ENCODE measurements at places on chromosomes 7 and 10.

DNA sequence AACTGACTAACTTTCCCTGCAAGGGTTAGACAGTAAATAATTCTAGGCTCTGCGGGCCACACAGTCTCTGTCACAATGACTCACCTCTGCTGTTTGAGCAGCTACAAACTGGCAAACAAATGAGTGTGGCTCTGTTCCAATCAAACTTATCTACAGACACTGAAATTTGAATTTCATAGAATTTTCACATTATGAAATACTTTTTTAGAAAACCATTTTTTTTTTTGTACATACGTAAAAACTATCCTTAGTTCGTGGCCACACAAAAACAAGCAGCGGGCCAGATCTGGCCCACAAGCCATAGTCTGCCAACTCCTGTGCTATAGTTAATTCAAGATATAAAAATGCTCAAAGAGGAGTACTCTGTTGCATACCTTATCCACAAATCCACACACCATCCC is 32.6 kb downstream of the PIP4K2A start:
- DNase-seq, result no peak

DNA sequence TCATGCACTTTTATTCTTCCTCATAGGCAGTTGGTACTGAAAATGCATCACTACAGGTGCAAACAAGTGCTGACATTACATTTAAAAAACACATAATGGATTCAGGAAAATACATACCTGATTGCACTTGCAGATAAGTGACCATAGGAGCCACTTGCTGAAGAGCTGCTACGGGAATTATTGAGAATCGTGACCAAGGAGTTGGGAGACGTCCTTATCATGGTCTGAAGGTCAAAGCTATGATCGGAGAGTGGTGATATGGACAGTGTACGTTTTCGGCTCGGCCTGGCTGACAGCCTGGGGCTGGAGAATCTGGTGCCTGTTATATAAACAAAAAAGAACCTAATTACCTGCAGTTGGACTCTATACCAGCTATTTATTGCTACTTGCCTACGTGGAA is 197.1 kb downstream of the GLI3 start:
- DNase-seq, result no peak

DNA sequence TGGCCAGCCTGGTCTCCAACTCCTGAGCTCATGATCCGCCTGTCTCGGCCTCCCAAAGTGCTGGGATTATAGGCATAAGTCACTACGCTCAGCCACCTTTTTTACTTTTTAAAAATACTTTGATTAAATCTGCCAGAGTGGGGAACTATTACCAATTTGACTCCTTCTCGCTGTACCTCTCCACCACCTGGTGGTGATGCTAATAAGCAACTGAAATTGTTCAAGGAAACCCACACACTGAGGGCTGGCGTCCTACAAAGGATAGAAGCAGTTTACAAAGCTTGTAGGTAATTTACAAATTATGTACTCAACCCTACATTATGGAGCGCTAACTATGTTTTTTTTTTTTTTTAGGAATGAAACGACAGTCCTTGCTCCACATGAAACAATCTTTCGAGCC is 111.1 kb downstream of the CPED1 start:
- DNase-seq, result no peak

GRCh38 chr10:35422228-35422627 is 85.9 kb downstream of the CCNY start:
- DNase-seq, result no peak

- no peak for DNase-seq
Observed at GRCh38 chr7:10192074-10192473, 781.6 kb upstream of the PHF14 start.

GRCh38 chr7:114589436-114589835 is 174.8 kb downstream of the FOXP2 start:
- DNase-seq, result no peak

DNA sequence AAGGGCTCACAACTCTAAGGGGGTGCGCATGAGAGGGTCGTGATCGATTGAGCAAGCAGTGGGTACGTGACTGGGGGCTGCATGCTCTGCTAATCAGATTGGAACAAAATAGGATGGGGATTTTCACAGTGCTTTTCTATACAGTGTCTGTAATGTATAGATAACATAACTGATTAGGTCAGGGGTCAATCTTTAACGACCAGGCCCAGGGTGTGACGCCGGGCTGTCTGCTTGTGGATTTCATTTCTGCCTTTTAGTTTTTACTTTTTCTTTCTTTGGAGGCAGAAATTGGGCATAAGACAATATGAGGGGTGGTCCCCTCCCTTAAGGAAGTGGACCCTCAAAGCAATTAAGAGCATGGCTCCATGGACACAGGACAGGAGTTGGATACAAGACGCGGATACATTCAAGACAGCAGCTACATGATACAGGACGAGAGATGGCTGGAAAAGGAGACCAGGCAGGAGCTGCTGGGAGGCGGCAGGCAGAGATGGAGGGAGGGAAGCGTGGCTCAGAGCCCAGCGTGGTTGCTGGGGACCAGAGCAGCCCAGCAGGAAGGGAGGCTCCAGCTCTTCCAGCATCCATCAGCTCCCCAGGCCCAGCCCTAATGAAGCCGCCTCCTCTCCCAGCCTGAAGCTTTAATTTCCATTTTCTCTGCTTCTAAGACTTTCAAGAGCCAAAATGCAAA is 31.6 kb downstream of the GSDME start:
- no peak for DNase-seq

- no peak for DNase-seq
Observed at GRCh38 chr7:36408589-36408988, 18.9 kb downstream of the ANLN start.

GRCh38 chr10:59508296-59508695 is 145.9 kb upstream of the FAM13C start:
- no peak for DNase-seq

DNA sequence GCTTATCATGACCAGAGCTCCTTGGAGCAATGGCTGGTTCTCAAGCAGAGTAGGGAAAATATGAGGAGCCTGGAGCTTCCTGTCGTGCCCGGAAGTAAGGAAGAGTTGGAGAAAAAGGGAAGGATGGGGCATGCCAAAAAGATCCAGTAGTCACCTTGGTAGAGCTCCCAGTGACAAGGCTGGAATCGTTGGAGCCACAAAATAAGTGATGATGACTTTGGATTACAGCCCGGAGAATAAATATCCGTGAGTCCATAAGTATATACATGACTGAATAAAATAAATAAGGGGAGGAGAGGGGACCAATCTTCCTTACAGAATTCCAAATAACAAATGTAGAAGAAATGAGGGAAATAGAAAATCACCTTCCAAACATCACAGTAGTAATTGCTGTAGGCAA is 29.3 kb downstream of the LMTK2 start:
- DNase-seq, result no peak

DNA sequence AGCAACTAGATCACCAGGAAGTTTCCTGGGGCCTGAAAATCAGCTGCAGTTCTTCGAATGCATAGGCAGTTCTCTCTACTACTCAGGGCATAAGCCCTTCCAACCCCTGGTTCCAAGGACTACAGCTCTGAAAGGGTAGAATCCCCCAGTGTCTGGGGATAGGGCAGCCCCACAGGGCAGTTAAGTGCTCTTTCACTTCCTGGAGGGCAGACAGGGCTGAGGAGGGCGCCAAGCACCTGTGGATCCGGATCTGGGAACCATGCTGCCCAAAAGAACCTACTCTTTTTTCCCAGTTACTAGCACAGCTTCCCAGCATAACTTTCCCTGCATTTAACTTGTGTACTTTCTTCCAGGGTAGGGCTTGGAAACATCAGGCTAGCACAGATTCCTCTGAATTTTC is 41.1 kb downstream of the CXCL12 start:
- no peak for DNase-seq

DNA sequence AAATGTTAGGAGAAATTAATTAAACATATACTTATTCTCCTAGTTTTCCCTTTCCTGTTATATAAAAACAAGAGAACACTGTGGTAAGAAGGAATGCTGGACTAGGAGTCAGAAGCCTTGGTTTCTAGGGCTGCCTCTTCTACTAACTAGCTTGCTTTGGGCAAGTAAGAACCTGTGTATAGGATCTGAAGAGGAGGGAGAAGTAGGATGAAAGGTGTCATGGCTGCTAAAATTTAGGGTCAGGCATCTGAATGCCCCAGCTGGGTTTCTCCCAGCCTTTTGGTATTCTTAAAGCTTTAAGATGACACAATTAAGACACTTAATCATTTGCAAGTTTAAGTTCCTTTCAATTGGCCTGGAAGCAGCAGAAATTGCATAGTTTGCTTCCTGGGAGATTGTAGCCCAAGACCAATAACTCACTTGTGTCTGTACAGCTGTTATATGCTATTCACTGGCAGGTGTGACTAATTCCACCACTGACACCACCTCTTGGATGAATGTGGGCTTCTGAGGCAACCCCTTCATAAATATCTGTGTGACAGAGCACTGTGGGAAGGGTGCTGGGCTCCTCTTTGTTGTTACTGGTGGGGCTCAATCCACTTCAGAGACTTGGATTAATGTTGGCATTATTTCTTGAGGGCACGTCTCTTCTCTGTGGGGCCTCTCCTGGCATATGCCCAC is 137.2 kb downstream of the LRMDA start:
- DNase-seq, result no peak

DNA sequence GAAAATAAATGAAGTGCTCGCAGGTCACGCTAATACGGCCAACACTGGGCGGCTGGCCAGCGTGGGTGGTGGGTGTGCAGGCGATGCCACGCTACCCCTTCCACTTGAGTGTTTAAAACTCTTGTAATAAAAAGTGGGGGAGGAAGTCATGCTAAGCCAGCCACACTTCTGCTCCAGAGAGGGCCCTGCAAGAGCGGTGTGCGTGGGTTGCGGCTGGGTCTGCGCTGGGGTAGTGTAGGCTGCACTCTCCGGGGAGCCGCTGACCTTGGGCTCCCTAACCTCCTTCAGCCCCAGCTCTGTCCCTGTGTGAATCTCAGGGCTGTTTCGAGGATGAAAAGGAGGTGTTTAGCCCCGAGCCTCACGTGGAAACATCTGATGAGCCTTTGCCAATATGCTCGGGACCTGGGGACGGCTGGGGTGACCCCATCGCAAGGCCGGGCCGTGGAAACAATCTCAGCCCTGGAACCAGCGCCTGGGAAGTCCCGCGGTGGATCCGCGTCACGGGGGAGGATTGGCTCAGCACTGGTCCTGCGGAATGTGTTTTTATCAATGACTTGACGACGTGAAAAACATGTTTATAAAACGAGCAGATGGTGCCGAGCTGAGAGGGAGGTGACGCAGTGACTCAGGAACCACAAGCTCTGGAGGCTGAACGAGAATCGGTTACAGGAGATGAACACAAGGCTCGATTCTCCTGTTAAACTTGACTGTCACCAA is 278.5 kb downstream of the DNAJB6 start:
- no peak for DNase-seq

GRCh38 chr7:48085433-48085791 is 3.7 kb upstream of the UPP1 start:
- no peak for DNase-seq

- no peak for DNase-seq
Observed at GRCh38 chr7:45342236-45342635, 184.6 kb downstream of the RAMP3 start.

GRCh38 chr10:2509081-2509531 is 558.2 kb upstream of the PFKP start:
- no peak for DNase-seq

DNA sequence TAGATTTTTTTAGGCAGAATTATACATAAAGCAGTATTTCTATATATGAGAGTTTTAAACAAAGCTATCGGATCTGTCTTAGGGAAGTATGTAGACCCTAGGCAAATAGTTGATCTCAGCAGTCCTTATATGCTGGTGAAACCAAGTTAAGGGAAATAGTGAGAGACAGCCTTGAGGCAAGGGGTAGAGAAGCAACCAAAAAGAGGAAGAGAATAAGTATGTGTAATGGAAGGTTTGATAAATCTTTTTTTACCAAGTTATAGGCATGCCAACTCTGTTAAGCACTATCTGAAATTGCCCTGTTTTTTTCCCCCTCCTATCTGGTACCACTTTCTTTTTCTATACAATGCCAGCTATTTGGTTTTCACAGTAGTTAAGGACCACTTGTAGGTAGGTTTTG is 19.9 kb downstream of the SPAG6 start:
- DNase-seq, result no peak

DNA sequence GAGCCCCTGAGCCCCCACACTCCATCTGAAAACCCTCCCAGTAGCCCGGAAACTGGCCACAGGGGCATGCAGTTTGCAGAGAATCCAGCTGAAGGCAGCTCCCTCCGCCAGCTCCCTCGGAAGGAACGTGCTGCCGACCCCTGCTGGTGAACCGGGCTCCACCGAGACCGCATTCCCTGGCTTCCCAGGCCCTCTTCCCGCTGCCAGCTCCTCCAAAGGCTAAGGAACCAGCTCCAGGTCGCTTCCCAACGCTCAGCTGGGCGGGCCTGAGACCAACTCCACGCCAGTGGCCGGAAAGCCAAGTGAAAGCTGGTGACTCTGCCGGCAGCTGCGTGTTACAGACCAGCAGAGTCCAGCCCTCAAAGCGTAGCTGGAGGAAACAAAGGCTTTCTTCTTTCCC is 35.8 kb downstream of the GPER1 start:
- peak; percentile 92 for DNase-seq

DNA sequence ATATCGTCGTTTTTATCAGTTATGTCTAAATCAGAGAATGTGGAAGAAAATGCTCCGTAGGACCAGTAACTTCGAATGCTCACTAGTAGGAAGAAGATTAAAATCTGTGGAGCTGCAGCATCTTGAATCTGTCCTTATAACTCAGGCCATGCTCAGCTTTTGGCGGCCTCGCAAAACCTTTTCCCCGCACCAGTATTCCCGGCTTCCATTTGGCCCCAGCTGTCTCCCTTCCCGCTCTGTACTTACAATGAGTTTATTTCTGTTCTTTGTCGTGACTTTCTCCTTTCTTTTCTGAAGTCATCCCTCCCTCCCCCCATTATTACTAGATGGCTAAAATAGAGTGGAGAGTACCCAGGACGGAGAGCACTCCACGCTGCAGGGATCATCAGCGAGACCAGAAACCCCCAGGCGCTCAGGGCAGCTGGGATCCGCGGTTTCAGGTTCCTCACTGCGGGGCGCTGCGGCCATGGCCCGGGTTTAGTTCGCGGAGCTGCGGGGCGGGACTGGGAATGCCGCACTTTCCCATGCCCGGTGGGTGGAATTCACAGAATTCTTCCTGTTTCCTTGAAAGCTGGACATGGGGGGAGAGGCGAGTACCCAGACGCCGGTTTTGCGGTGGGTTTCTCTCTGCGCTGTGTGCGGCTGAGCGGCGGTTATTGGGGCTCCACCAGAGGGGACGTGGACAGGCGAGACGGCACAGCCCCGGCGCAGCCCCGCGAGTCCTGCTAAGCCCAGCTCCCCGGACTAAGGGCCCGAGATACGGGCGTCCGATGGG is 183.5 kb downstream of the POM121L12 start:
- no peak for DNase-seq

GRCh38 chr7:45593121-45593541 is 19.0 kb downstream of the ADCY1 start:
- no peak for DNase-seq

- no peak for DNase-seq
Observed at GRCh38 chr7:123580406-123581161, 21.0 kb upstream of the ASB15 start.

- DNase-seq, result no peak
Observed at GRCh38 chr10:97180986-97181385, 4.8 kb downstream of the SLIT1 start.

DNA sequence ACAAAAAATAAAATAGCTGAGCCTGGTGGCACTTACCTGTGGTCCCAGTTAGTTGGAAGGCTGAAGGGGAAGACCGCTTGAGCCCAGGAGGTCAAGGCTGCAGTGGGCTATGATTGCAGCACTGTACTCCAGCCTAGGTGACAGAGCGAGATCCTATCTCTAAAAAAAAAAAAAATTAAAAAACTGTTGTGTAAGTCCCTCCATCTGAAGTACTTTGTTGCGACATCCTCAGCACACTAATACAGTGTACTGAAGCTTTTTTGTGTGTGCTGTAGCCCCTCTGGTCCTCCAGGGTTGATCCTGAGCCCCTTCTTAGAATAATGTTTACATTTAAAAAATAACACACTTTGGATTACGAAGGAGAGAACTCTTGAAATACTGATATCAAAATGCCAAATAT is 71.3 kb downstream of the PFKFB3 start:
- DNase-seq, result no peak

All from psoas muscle (tissue), 8 donors.